ENCODE measurements at places on chromosomes 6 and 20.

DNA sequence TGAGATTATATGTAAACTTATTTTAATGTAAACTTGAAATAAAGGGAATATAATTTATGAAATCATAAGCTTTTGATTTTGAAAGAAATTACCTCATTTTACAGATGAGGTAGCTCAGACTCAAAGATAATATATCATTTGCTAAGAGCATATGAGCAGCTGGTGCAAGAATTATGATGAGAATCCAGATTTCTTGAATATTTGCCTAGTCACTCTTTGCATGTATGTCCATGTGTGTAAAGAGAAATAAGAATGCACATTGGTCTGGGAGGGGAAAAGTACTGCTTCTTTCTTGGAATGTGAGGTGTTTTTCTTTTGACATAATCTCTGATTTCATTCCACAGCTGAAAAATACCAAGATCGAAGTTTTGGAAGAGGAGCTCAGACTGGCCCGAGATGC lies 11.1 kb upstream of the SNRNP48 start:
- no peak for DNase-seq

- DNase-seq = no peak
Measured at GRCh38 chr20:62726716-62727583, 18.3 kb downstream of the NTSR1 start.

GRCh38 chr6:114945392-114945791 lies 602.6 kb upstream of the HS3ST5 start:
- no peak for DNase-seq

DNA sequence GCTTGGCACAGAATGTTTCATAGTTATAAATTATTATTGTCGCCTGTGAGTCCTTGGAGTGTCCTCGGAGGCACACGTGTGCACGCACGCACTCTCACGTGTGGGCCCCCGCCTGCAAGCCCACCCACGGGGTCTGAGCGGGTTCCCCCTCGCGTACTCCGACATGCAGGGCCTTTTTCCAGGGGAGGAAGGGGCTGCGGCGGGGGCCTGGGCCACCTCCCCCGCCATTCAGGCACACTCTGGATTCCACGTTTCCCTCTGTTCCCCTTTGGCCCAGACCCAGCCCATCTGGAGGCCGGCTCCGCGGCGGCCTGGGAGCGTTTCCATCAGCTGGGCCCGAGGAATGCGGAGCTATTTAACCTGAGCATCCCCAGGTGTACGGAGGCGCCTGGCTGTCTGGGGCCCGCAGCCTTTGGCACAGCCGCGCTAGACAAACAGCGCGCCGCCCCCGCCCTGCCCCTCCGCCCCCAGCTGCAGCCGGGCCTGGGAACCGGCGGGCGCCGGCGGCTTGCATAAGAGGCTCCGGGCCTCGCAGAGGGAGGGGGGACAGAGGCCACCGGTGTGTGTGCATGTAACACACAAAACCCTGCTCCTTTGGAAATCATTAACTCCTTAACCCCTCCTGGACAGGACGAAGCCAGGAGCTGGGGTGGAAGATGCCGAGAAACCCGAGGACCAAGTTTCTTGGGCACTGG lies 3.3 kb downstream of the ID1 start:
- DNase-seq = peak; percentile 71

GRCh38 chr6:143410859-143411270 lies 39.6 kb downstream of the ADAT2 start:
- DNase-seq = no peak

GRCh38 chr6:99434702-99435530 lies 9.8 kb upstream of the PNISR start:
- DNase-seq = no peak

DNA sequence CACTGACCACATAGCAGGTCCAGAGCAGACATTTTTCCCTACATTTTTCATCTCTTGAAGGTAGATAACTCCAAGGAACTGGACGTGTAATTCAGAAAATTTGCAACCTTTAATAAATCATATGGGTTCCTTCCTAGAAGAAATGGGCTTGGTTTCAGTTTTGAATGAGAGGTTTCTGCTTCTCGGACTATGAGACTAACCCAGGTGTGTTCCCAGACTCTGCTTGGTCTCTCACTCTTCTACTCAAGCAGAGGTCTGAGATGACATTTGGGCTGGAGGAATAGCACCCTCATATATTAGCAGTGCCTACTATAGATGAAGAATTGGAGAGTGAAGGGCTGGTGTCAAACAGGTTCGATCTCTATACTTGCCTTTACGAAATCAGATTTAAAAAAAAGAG lies 231.2 kb downstream of the DOK5 start:
- DNase-seq = no peak

- DNase-seq = no peak
Measured at GRCh38 chr20:1855109-1855508, 40.1 kb upstream of the SIRPA start.

DNA sequence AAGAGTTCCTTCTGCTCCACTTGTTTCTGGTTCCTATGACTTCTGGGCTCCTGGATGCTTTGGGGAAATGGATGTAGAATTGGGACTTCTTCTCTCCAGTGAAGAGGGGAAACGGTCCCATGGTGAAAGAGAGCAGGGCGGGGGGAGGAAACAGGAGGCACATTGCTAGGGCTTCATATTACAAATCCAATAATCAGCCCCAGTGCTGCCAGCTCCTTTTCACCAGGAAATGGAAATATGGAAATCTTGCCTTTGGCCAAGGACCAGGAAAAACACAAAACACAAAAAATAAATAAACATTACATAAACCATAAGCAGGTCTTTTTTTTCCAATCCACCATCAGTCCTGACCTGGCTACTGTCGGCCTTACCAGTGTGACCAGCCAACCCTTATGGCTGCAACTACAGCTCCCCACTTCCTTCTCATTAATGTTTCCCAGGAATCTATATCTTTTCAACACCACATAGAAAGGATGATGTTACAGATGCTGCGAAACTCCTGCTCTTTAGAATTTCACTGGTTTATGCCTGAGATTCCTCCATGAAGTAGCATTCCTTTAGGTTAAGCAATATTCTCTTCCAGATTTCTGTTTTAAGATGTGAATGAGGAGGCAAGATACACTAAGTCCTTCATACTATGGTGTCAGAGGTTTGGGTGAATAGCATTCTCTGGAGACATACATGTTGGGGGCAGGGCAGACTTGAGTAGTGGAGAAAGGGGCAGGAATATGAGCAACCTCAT lies 2.0 kb downstream of the PI3 start:
- DNase-seq = no peak

DNA sequence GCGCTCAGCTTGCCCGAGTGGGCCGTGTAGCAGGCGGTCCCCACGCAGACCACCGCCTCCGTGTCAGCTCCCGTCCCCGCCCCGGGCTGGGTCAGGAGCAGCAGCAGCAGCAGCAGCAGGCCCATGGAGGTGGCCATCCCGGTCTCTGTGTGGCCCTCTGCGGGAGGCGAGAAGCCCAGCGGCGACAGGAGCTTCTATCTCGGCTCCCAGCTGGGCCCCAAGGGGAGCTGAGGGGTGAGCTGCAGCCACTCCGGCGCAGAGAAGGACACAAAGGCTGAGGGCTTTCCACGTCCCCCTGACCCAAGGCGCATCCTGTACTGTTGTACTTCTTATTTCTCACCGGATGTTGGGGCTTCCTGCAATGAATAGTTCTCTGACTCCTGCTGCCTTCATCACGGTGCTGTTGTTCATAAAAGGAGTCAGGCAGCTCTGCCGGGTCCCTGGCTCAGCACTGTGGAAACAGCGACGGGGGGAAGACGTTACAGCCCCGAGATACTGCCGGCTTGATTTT lies at the start of gene CD93:
TSS of gene CD93 (minus strand) at position 269 of the 511 bp plus-strand sequence. CDS start at position 137, 132 bp downstream.
- no peak for DNase-seq

DNA sequence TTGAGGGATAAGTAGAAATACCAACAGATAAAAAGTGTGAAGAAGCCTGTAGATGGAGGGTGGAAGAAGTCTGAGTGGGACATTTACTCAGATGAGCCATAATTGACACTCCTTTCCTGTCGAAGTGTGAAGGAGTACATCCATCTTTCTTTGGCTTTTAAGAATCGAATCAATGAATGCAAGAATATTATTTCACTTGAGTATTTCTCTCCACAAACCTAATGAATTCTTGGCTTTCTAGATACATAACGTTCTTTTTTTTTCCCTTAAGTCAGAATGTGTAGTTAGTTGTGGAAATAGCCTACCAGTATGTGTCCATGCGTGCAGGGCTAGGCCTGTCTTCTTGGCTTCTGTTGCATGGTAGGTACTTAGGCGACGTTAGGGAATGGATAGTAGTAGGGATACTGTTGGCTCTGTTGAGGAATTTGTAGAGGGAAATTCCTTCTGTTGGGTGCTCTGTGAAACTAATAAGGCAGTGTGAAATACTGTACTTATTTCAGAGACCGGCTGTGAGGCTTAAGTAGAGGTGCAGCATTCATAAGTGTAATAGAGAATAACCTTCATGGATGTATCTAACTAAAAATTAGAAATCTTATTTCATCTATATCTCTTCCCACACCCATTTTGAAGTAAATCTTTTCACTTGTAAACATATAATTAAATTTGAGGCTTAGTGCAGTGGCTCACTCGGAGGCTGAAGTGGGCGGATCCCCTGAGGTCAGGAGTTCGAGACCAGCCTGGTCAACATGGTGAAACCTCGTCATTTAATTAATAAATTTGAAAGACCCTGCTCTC lies 1.5 kb downstream of the RPS18 start:
- DNase-seq = no peak

DNA sequence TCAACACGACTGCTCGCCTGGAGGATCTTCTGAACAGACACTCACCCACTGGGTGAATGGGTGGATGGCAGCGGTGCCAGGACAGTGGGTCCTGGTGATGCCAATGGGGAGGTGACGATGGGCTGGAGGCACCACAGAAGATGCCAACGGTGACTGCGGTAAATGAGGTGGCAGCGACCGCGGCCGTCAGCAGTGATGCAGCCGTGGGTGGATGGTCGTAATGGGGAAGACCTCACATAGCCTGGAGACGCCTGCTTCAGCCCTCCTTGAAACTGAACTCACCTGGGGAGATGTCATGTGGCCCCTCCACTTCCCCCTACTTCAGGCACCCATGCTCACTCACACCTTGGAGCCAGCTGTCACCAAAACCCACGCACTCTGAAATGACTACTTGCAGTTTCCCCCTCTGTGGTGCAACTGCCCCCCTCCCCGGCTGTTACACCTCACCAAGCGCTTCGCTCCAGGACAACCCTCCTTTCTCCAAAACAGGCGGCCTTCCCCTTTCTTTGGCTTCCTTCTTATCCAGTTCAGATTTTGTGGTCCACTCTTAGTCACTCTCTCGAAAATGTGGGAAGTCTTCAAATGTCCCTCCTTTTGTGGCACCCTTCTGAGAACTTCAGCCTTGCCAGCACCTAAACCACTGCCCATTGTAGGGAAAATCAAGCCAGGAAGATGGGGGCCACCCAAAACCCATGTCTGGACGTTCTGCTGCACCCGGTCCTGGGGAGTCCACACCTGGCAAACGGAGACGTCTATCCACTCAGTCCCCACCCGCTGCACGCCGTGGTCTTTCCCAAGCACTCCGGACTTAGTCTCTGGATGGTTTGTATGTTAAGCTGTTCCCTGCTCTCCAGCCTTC lies 10.4 kb upstream of the ABHD16B start:
- DNase-seq = no peak

- DNase-seq = no peak
Measured at GRCh38 chr20:45254383-45255262, at the start of gene SLPI. Gene SLPI, minus strand, starts transcription at chr20:45254564. Its CDS starts 21 bp downstream, at chr20:45254543.

DNA sequence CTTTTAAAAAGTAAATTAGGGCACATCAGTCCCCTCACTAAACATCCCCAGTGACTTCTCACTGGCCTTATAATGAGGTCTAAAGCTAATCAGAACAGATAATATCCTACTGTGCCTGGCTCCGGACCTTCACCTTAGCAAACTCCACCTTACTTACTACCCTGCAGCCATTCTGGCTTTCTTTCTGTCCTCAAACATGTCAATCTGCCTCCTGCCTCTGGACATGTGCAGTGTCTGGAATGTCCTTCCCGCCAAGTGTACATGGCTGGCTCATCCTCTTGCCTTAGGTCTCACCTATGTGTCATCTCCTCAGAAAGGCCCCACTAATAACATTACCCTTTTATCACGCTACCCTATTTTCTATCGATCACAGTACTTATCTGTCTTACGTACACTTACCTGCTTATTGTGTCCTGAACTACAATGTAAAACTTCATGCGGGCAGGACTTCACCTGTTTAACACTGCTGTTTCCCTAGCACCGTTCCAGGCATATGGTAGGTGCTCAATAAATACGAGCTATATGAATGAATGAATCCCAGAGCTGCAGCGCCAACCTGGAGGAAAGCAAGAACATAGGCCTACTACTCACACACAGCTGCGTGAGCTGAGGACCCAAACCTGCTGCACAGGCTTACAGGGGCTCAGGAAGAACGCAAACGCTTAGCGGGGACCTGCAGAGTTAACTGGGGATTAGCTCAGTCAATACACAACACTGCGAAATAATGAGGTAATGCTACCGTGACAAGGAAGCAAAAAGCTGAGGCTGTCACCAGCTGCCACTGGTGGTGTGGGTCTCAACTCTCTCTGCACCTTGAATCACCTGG lies 991 bp downstream of the UQCC2 start:
- no peak for DNase-seq

DNA sequence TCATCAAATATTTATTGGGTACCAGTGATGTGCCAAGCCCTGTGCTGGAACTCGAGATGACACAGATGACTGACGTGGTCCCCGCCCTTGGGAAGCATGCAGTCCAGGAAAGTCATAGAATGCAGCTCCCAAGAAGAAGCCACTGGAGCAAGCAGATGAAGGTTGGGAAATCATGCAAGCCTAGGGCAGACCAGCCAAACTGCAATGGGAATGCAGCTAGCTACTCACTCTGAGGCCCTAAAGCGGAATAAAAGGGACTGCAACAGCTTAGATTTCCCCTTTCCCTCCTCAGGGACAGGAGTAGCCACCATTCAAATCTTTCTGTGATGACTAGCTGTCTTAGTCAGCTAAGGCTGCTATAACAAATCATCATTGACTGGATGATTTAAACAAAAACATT lies 152.2 kb downstream of the MAFB start:
- no peak for DNase-seq

DNA sequence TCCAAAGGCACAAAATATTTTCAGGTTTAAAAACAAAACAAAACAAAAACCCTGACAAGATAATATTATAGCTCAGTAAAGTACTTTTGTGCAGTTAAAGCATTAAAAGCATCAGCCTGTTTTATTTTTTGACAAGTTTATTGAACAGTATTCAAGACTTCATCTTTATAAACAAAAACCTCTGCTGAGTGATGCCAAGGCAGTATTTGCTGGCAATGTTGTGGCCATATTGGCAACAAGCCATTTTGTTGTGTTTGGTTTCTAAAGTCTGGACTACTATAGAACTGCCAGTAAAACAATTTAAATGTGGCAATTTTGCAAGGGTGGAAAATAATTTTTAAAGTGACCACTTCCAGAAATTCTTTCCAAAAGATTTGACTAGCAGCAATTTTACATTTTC lies 15.9 kb downstream of the CPNE1 start:
- no peak for DNase-seq

GRCh38 chr6:74447013-74447412 lies 751.0 kb downstream of the CD109 start:
- DNase-seq = no peak

GRCh38 chr6:42715871-42716270 lies 6.5 kb downstream of the PRPH2 start:
- DNase-seq = no peak

All from NCI-H1930 (cell line).